ENCODE measurements at places on chromosomes 6 and 20. TPM values are rescaled to one million over a fixed set of nuclear protein-coding genes. Genes with fewer than 3 reads are reported as not detected.

DNA sequence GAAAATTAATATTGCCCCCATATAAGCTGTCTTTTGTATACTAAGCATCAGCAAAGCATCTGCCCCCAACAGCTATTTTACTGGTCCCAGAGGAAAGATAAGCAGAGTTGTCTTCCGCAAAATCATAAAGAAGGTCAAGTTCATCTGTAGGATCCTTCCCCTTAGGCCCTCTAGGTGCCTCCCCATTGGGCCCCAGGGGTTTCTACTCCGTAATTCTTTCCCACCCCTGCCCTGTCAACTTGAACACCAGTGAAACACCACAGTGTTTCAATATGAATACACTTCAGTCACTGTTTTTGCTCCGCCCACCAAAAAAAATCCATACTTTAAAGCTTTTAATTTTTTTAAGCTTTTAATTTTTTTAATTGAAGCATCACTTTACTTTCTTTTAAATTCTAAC is 159.2 kb downstream of the ATXN1 start:
- no peak for DNase-seq

- DNase-seq, result no peak
These were observed 320.5 kb upstream of the RSPO3 start for GRCh38 chr6:126797981-126798380.

DNA sequence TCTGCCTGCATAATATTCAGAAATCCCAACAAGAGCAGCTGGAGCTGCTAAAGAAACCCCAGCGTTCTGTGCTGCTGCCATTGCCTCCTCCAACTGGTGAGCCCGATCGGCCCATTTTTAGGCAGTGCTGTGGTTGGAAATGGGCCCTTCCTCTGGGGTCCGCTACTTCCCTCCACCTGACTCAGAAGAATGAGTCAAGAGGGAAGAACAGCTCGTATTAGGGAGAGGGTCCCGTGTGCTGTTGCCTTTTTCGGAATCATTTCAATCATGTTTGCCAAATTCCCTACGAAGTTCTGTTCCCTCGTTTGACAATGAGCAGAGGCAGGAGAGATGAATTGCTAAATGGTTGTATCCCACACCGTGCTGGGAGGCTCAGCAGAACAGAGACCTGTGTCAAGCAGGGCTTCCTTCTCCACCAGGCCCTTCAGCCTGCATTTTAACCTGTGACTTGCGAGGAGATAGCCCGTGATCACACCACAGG is 38.4 kb downstream of the THBS2 start:
- DNase-seq, result no peak

- DNase-seq, result no peak
These were observed 143.2 kb downstream of the MCHR2 start for GRCh38 chr6:99850841-99851240.

NFYA gene
- 21.0 TPM for total RNA-seq

OXT gene
- total RNA-seq, result not detected

BTNL2 gene
- total RNA-seq, result not detected

DNA sequence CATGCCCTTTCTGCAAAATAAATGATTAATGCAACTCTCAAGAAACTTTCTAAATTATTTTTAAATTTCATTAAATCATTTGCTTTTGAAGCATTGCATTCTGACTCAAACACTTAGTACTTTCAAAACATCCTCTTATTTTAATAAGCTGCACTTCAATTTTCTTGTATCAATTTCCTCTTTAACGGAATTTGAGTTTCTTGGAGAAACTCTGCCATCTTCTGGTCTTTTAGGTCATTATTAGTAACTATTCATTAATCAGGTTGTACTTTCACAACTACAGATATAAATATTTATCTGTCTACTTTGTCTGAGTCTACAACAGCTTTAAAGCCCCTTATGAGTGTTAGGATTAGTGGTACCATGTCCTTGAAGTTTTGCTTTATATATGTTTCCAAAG is 30.2 kb downstream of the TMX4 start:
- DNase-seq, result no peak

GRCh38 chr6:4864519-4864918 is 88.3 kb downstream of the CDYL start:
- no peak for DNase-seq

GRCh38 chr6:109318328-109318876 is 63.9 kb downstream of the CD164 start:
- DNase-seq, result no peak

NEURL2 gene
- total RNA-seq, result 2.4 TPM

GMPR gene
- 22.5 TPM for total RNA-seq

PNLDC1 gene
- 0.27 TPM for total RNA-seq

- peak; percentile 36 for DNase-seq
These were observed 198.5 kb downstream of the PREX1 start for GRCh38 chr20:48629069-48629959.

DNA sequence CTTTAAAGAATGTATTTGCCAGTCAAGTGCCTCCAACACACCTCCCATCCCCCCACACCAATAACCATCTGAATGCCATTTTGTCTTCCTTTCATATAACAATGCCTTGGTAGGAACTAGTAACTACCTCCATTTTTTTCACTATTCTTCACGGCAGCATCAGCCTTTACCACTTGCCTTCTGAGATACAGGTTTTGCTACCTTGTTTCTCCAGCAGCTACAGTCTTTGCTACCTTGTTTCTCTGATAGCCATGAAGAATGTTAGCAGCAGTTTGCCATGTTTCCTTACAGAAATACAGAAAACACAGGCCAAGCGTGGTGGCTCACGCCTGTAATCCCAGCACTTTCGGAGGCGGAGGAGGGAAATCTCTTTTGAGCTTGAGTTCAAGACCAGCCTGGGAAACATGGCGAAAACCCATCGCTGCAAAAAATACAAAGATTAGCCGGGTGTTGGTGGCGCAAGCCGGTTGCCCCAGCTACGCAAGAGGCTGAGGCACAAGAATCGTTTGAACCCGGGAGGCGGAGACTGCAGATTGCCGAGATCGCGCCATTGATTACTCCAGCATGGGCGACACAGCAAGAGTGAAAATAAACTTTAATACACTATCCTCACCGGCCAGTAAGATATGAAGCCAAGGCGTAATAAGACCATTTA is 100.9 kb downstream of the HFE start:
- no peak for DNase-seq

DNA sequence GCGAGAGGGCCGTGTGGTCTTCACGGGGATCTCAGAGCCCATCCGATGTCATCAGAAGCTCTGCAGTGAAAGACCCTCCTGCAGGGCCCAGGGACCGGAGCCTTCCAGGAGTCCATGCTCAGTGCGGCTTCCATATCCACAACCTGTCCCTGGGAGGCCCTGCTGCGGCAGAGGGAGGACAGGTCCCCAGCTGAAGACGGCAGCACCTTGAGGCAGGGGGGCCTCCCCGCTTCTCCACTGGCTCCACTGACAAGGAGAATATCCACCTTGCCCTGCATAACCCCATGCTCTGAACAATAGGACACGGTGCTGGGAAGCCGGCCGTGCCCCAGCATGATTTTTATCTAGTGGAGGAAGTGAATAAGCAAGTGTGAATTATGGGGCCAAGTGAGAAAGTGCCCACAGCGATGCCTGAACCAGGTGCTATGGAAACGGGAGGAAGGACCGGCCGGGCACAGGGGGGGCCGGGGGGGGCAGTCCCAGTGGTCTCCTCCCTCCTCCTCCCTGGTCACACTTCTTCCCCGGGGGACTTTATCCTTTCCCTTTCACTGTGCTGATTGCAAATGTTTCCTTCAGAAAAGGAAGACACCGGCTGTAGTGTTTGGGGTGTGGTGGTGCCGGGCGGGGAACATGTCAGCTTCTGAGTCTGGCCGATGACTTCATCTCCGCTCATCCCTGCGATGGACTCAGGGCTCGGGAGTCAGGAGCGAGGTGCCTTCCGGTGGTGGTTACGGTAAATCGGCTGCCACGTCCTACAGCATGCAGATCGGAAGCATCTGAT is 225.1 kb downstream of the ERMARD start:
- DNase-seq, result peak; percentile 44

- no peak for DNase-seq
These were observed 2.0 kb downstream of the ATXN1 start for GRCh38 chr6:16759181-16759645.

DNA sequence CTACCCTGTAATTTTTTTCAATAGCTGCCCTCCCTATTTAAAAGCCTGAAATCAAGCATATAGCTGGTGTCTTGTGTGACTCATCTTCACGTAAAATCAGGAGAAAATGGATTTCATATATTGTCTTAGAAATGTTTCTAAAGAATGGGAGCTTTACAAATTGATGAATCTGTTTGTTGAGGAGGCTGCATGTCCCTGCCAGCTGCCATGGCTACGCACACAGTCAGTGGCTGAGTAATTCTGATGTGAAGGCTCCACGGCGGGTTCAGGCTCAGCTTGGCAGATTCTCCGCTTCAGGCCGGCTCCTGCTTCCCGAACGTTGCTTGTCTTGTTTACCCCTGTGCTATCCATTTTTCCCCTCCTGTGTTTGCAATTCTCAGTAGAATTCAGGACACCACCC is 82.8 kb downstream of the CCDC170 start:
- no peak for DNase-seq

GRCh38 chr6:29694637-29695036 is 13.7 kb upstream of the ZFP57 start:
- no peak for DNase-seq

- no peak for DNase-seq
These were observed 243.1 kb downstream of the DLL1 start for GRCh38 chr6:170047823-170048222.

- no peak for DNase-seq
These were observed 52.0 kb upstream of the FANCE start for GRCh38 chr6:35400111-35400510.

GRCh38 chr6:16657768-16658167 is 103.5 kb downstream of the ATXN1 start:
- DNase-seq, result no peak

QKI gene
- total RNA-seq, result 247 TPM

DNA sequence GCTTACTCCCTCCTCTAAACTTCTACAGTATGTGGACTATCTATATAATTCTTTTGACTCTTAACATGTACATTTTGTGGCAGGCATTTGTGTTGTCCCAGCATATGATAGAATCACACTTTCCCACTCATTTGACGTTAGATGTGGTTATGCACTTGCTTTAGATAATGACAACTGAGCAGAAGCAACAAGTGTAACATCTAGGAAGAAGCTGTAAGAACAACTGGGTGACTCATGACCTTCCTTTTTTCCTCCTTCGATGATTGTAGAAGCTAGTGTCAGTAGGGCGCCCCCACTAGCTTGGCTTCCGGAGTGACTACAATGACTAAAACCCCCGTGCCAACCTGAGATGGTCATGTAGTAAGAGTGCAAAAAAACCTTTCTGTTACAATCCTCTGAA is 74.6 kb upstream of the CEP85L start:
- no peak for DNase-seq

Measured in lower lobe of right lung (tissue), 2 donors.